Activated CD4-positive, alpha-beta T cell treated with anti-CD3 and anti-CD28 coated beads for 4 hours (primary cell): ENCODE measurements at places on chromosomes 16 and 17.

- no peak for DNase-seq
Measured at GRCh38 chr17:44065668-44066203, 735 bp downstream of the LSM12 start.

GRCh38 chr16:78097548-78097947 is 1.9 kb upstream of the WWOX start:
- DNase-seq: no peak

DNA sequence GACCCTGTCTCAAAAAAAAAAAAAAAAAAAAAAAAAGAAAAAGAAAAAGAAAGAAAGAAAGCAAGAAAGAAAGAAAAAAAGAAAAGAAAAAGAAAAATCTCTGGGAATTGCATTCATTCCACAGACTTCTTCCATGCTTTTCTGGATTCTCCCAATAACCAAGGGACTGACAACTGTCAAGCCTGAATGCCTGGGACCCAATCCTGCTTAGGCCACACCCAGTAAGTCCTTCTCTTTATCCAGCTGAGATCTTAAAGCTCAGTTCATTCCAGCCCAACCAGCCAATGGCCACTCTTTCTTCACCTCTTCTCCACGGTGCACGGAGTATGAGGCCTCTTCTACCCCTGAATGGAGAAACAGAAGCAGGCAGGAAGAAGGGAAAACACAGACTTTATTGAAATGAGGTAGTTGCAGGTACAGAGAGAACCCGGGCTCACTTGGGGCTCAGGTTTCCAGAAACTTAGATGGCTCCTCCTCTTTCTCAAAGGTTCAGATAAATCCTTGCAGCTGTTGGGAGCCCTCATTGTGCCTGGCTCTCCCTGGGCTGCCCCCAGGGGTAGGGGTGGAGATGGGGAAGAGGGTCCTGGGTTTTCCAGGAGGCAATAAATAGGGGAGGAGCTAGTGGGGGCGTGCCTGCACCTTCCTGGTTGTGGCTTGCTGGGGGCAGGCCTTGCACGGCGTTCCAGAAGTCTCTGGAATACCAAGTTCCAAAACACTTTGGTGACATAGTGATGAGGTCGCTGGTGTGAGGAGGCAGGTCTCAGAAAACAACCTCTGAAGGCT is 2.5 kb downstream of the HOXB1 start:
- DNase-seq: no peak

GRCh38 chr16:51607201-51607651 is 456.2 kb upstream of the SALL1 start:
- DNase-seq: no peak

GRCh38 chr16:50340578-50340977 is 28.2 kb downstream of the BRD7 start:
- DNase-seq: no peak
